Glutamatergic neuron (in vitro differentiated cells): ENCODE measurements at places on chromosomes 16 and 17.

DNA sequence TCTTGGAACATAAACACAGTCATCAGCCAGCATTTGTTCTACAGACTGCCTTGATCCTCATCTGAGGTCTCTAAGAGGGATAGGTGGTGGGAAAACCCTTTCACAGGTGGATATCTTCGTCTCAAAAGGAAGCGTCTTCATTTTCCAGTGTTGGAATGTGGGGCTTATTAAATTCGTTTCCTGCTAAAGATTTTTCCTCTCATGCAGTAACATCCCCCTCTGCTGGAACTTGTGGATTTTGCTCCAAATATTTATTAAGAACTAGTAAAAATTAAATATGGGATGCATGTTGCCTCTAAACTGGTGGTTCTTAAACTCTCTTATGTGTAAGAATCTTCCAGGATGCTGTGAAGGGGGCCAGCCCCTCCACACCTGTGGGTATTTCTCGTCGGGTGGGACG lies 20.1 kb upstream of the MLYCD start:
- H3K4me3 ChIP-seq: no peak overlapping the region
- peaks cover 8% of the 10 kb centered on the region for H3K4me1 ChIP-seq
- H3K36me3 ChIP-seq: no peaks in the 10 kb centered on the region

DNA sequence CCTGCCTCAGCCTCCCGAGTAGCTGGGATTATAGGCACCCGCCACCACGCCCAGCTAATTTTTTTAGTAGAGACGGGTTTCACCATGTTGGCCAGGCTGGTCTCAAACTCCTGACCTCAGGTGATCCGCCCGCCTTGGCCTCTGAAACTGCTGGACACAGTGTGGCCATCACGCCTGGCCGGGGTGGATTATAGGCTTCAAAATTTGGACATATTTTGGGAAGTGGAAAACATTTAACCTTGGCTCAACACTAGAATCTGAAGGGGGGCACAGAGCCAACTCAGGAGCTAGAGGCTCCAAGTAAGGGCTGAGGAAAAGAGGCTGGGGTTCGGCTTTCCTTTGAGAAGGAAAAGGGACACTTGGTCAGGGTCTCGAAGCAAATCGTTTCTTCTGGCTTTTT lies 2.2 kb upstream of the CDK5R1 start:
- H3K4me3 ChIP-seq: no peak overlapping the region
- H3K4me1 ChIP-seq: peaks cover 26% of the 10 kb centered on the region
- peak overlapping the region; percentile 52 for H3K27ac ChIP-seq
- H3K36me3 ChIP-seq: peaks cover 3% of the 10 kb centered on the region

DNA sequence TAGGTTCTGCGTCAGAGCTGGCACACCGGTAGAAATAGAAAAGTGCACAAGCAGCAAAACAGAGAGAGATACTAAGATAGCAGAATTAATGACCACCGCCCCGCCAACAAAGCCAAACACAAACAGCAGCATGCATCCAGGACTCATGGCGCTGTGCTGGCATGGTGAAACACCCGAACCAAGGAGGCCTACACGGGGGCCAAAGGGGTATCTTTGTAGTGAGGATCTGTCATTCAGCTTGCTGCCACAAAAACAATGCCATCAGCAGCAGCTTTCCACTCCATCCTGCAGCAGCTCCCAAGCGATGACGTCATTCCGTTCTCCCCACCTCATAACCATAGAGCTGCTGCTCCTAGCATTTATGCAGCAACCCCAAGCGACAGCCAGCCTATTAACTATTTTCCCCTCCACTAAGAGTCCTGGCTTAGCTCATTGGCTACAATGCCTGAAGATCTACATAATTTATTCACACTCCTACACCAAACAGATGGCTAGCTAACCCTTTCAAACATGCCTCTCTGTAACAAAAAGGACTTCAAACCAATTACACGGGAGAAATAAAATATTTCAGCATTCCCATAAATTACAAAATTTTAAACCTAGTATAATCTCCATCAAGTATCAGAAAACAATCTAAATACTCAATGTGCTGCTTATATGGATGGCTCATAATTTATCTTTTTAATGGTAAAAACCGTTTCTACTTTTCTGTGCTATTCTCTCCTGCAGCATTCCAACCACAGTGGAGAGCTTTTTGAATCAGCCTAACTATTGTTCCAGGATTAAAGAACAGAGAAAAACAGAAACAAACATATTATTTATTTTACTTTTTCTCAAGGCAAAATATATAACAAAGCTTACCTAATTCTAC lies 73.9 kb downstream of the SPAG9 start:
- no peak overlapping the region for H3K4me3 ChIP-seq
- H3K4me1 ChIP-seq: peaks cover 15% of the 10 kb centered on the region
- H3K27me3 ChIP-seq: peaks cover 3% of the 10 kb centered on the region

GRCh38 chr17:9676084-9676483 lies 30.8 kb downstream of the USP43 start:
- H3K4me1 ChIP-seq: peaks cover 10% of the 10 kb centered on the region
- H3K27ac ChIP-seq: no peak overlapping the region
- DNase-seq: no peak
- H3K4me3 ChIP-seq: no peak overlapping the region
- no peaks in the 10 kb centered on the region for H3K27me3 ChIP-seq
- peaks cover 7% of the 10 kb centered on the region for H3K36me3 ChIP-seq

DNA sequence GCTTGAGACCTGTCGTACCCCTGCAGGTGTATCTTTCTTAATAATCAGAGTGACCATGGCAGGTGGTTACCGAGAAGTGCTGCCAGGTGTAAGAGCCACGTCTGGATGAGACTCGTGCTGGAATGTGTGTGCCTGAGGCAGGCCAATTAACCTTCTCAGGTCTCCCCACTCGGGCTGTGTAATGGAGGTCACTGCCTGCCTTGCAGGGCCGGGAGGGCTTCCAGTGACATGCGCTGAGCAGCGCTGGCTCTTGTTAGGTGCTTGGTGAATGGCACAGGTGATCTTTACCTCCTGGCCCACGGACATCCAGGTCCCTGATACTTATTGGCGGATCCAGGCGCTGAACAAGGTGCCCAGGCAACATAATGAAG lies 4.6 kb upstream of the GSE1 start:
- no peaks in the 10 kb centered on the region for H3K36me3 ChIP-seq
- peak overlapping the region; percentile 50 for H3K4me3 ChIP-seq
- H3K4me1 ChIP-seq: peaks cover 42% of the 10 kb centered on the region
- DNase-seq: no peak
- peaks cover 23% of the 10 kb centered on the region for H3K27me3 ChIP-seq

DNA sequence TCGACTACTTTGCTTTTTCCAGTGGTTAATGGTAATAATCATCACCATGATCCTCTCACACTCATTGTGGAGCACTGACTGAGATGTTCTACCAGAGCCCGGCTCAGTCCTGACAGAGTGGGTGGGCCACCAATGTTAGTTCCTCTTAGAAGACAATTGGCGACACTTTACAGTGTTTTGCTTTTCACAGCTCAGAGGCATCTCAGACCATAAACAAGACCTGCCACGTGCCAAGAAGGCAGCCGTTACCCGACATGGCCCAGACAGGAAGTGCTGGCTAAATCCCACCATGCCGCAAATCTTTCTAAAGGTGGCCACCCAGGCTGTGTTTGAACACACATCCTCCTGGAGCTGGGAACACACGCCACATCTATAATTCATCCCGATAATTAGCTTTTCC lies 103.7 kb downstream of the XYLT1 start:
- no peak overlapping the region for H3K4me3 ChIP-seq
- DNase-seq: no peak
- H3K4me1 ChIP-seq: peaks cover 34% of the 10 kb centered on the region
- H3K27me3 ChIP-seq: no peaks in the 10 kb centered on the region
- H3K36me3 ChIP-seq: no peaks in the 10 kb centered on the region
- H3K27ac ChIP-seq: no peak overlapping the region

GRCh38 chr17:1228781-1229348 lies 41.4 kb upstream of the BHLHA9 start:
- no peaks in the 10 kb centered on the region for H3K36me3 ChIP-seq
- H3K4me3 ChIP-seq: no peak overlapping the region
- peaks cover 23% of the 10 kb centered on the region for H3K27me3 ChIP-seq
- peak; percentile 23 for DNase-seq
- no peak overlapping the region for H3K27ac ChIP-seq
- peaks cover 15% of the 10 kb centered on the region for H3K4me1 ChIP-seq

GRCh38 chr17:50364715-50365114 lies 8.3 kb downstream of the MRPL27 start:
- H3K27me3 ChIP-seq: peaks cover 3% of the 10 kb centered on the region
- peak overlapping the region; percentile 71 for H3K4me3 ChIP-seq
- peak overlapping the region; percentile 97 for H3K27ac ChIP-seq
- no peaks in the 10 kb centered on the region for H3K36me3 ChIP-seq
- no peak for DNase-seq

GRCh38 chr17:81114351-81115093 lies 50.8 kb upstream of the PVALEF start:
- H3K27me3 ChIP-seq: peaks cover 17% of the 10 kb centered on the region
- H3K4me1 ChIP-seq: peaks cover 17% of the 10 kb centered on the region
- H3K36me3 ChIP-seq: no peaks in the 10 kb centered on the region
- peak overlapping the region; percentile 85 for H3K27ac ChIP-seq

GRCh38 chr16:70725024-70725911 lies 39.4 kb upstream of the MTSS2 start:
- peaks cover 3% of the 10 kb centered on the region for H3K27me3 ChIP-seq
- H3K4me3 ChIP-seq: no peak overlapping the region
- DNase-seq: no peak

DNA sequence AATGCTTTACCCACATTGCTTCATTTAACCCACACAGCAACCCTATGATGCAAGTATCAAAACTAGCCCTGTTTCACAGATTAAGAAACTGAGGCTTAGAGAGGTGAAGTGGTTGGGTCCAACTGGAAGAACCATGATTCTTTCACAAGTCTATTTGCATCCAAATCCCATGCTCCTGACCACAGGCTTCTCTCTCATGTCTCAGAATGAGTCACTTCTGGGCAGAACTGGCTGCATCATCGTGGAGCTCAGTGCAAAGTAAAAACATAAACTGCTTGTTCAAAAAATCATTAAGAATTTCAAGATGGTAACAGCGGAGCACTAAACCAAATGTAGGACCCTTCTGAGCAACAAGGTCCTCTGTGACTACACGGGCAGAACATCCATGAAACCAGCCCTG lies 20.2 kb upstream of the CES1 start:
- no peaks in the 10 kb centered on the region for H3K4me1 ChIP-seq
- no peak for DNase-seq
- H3K36me3 ChIP-seq: peaks cover 5% of the 10 kb centered on the region
- H3K4me3 ChIP-seq: no peak overlapping the region
- no peaks in the 10 kb centered on the region for H3K27me3 ChIP-seq

DNA sequence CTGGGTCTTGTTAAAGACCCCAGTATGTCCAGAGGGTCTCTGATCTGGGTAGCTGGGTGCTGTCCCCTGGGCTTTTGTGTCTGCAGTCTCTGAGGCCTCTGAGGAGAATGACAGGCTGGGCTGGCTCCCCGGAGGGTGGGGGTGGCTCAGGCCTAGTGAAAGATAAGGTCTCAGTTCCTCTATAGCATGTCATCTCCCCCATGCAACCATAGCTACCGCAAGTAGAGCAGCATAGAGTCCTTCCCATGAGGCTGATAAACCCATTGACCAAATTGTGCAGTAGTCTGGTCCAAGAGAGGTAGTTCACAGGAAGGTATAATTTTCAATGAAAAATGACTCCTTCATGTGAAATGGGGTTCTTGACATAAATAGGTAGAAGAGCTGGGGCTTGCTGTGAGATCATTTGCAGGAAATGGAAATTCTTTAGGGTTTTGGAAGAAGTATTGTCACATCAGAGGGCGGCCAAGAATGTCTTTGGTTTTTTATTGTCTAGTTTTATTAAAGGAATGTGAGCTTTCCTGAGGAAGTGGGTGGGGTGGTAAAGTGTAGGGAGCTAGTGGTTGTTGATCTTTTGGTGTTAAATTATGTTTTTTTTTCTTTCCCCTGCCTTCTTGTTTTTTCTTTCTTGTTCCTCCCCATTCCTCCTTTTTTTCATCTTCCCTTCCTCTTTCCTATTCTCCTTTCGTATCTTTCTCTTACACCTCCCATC lies 21.0 kb downstream of the SLC7A6OS start:
- no peak overlapping the region for H3K27ac ChIP-seq
- no peak overlapping the region for H3K4me3 ChIP-seq
- H3K27me3 ChIP-seq: peaks cover 3% of the 10 kb centered on the region
- peaks cover 6% of the 10 kb centered on the region for H3K4me1 ChIP-seq
- no peak for DNase-seq
- no peaks in the 10 kb centered on the region for H3K36me3 ChIP-seq
